Stimulated activated CD4-positive, alpha-beta T cell treated with anti-CD3 and anti-CD28 coated beads, Interleukin-1b, Interleukin-23, amount 100 ng/mL, for 1 hour (primary cell): ENCODE measurements at places on chromosomes 3 and 15.

GRCh38 chr3:71649757-71650156, 66.2 kb upstream of the FOXP1 start:
- no peak for DNase-seq

DNA sequence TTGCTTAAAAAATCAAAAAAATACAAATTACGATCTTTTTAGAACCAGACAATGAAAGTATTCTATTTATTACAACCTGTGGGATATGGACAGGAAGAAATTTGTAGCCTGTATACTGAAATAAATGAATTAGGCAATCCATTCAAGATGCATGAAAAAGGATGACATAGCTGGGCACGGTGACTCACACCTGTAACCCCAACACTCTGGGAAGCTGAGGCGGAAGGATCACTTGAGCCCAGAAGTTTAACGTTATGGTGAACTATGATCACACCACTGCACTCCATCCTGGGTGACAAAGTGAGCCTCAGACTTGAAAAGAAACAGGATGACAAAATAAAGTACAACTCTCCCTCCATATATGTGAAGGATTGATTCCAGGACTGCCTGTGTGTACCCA, 74.1 kb downstream of the MSL2 start:
- no peak for DNase-seq

DNA sequence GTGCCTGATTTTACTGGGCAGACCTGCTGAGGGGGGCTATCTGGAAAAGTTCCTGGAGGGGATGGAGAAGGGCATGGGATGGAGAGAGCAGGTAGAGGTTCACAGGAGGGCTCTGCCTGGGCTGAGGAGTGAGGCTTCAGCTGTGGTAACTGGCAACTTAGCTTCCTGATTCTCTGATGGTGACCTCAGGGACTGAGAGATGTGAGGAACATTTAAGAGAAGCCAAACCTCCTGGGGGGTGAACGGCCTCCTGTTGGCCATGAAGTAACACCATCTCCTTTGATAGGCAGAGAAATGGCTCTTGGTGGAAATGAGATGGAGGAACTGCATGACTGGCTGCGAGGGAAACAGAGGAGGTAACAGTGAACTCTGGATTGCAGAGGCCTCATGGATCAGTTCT, 97.3 kb upstream of the ROPN1 start:
- DNase-seq = no peak

DNA sequence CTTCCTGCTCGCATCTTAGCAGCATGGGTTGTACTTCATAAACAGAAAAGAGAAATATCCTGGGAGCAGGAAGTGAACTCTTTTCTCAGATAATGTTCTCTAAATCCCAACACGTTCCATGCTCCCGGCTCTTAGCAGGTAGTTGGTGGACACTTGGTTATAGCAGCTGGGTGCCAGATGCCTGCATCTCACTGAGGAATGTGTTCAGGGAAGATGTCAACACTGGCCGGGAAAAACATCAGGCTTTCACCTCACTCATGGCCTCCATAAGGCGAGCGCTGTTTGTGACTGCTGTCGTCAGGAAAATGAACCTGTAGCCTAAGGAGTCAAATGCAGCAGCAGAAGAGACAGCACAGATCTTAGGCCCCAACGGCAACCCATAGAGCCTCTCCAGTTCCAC, 4.4 kb upstream of the PRC1 start:
- no peak for DNase-seq

- DNase-seq = no peak
Measured at GRCh38 chr3:23546181-23546580, 259.6 kb upstream of the UBE2E1 start.
